ENCODE measurements at places on chromosomes 4 and X. TPM values are rescaled to one million over a fixed set of nuclear protein-coding genes. Genes with fewer than 3 reads are reported as not detected.

DNA sequence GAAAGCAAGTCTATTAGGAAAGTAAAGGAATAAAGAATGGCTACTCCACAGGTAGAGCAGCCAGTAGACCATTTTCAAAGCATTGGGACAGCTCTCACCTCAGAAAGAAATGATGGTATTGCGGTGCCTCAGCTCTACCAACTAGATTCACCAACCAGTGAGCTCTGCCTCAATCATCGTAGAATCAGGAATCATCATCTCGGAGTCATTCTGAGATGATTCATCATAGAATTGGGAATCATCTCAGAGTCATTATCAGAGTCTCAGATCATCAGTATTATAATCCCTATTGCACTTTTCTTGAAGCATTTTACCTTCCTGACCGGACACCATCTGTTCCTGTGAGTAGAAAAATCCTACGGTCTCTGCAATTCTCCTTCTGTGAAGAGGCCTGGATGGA is 17.5 kb upstream of the SAT1 start:
- DNase-seq, result no peak

DNA sequence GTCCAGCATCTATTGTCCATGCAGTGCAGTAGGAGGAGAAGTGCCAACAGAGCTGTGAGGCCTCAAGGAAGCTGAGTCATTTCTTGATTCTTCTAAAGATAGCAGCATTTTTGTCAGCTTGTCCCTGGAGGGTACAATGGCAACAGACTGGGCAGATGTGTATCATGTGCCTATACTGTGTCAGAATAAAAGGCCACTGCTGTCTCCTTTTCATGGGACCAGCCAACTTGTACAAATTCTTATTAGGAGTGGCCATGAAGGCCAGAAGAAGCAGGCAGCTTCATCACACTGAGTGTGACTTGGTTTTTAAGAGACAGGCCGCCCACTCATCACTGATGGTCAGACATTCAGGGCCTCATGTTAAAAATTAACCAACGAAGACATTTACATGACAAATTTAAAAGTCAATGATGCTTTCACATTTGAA is 185.0 kb upstream of the FAM241A start:
- DNase-seq, result no peak

DNA sequence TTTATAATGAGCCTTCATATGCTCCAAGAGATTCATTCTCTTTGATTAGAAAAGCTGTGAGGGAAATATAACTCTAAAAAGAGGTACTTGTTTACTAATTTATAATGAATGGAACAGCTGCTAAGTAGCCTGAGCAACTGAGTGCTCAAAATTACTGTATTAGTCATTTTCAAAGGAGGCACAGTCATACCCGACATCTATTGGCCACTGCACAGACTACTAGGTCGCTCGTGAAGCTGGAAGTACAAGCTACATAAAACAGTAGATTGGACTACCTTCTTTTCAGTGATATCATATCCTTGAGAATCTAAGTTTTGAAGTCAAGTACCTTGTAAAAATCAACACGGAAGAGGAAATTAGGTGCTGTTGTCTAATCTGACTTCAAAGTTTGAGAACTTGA is 52.0 kb upstream of the GLRB start:
- no peak for DNase-seq

- no peak for DNase-seq
Observed at GRCh38 chrX:95629737-95630136, 1054.9 kb upstream of the DIAPH2 start.

- no peak for DNase-seq
Observed at GRCh38 chrX:84469226-84469625, 33.0 kb downstream of the HDX start.

GRCh38 chrX:67587946-67588624 is 44.3 kb downstream of the AR start:
- DNase-seq, result no peak

DNA sequence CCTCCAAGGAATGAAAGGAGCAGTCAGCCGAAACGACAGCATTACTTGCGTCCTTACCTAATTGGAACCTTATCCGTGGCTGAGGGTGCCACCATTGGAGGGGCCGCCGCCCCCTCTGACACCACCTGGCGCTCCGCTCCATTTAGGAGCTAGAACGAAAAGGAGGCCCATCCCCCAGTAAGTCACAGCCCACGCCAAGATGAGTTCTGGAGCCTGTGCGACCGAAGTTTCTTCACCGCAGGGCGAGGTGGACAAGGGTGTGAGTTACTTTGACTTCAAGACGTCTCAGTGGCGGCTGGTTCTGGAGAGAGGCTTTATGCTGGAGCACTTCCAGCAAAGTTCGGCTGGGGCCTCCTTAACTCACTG is 729 bp upstream of the IRF2 start:
- DNase-seq, result peak; percentile 60

DNA sequence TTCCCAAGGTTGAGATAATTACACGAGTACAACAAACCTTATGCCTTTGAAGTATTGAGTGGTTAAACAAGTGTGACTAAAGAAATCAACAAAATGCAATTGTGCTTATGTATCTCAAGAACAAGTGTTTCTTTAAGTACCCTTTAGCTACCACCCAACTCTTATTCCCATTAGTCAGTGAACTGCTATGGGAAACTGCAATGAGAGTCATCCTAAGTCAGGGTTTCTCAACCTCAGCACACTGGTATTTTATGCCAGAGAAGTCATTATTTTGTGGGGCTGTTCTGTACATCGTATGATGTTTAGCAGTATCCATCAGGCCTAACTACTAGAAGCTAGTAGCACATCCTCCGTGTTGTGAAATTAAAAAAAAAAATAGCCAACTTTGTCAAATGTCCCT is 549.1 kb upstream of the BOD1L1 start:
- no peak for DNase-seq

DNA sequence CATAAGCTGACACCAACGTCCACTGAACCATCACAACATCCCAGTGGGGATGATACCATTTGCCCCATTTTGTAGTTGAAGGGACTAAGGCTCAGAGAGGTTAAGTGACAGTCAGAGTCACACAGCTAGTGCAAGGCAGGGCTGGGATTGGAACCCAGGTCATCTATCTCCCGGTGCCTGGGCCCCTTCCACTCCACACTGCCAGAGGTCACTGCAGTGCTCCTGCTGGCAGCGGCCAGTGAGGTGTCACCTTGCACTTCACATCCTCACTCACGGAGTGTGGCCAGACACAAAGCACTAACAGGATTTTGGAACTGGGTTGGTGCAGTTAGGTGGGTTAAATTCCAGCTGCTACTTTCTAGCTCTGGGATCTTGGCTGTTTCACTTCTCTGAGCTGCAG is 118.7 kb downstream of the ENPP6 start:
- no peak for DNase-seq

DNA sequence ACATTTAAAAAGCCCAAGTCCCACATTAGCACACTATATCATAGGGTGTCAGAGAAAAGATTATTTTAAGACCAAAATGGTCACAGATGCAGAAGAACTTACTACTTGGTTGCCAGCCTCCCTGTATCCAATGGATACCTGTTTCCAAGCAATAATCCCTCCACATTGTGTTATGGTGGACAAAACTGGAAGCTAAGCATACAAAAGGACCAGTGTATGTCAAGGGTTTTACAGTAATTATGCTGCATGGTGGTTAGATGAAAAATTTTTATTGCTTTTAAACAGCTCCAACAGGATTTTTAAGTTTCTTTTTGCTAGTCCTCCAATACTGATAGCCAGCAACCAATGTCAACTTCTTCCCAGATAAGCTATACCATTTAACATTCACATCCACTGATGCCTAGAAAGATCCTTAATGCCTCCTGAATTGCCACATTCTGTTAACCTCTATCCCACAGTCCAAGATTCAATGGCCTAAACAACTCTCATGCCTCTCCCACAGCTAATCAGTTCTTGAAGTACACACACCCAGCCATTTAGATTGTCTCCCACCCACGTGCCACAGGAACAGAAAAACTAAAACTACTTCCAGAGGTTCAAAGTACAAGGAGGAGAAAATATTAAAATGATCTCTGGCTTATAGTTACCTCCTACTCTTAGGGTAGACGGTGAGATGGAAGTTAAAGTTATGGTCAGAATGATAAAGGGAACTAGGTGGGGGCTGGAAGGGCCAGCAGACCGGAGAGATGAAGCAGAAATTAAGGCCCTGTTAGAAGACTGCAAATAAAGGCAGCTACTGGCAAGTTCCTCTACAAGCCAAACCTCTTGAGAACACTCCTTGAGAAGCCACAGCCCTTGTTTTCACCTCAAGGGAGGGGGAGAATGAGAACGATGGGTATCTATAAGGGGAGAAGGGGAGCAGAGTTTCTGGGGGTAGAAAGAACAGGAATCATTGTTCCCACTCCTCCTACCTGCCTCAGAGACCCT is 5.5 kb downstream of the MED14 start:
- no peak for DNase-seq

GRCh38 chr4:24537025-24537424 is 47.3 kb downstream of the DHX15 start:
- no peak for DNase-seq

DNA sequence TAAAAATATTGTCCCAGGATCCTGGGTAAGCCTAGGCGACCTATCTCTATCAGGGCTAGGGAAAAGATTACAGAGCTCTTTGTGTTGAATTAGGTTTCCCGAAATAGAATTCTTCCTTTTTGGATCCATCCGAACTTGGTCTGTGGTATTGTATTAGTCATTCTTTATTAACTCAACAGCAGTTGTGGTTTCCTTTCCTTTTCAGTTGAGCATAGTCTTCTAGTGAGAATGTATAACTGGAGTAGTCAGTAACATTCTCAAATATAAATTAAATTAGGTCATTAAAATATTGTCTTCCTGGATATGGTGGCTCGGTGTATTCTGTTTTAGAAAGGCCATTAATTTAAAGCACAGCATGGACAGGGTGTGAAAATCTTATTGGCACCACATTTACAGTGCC is 520.4 kb downstream of the NLGN4X start:
- no peak for DNase-seq

DNA sequence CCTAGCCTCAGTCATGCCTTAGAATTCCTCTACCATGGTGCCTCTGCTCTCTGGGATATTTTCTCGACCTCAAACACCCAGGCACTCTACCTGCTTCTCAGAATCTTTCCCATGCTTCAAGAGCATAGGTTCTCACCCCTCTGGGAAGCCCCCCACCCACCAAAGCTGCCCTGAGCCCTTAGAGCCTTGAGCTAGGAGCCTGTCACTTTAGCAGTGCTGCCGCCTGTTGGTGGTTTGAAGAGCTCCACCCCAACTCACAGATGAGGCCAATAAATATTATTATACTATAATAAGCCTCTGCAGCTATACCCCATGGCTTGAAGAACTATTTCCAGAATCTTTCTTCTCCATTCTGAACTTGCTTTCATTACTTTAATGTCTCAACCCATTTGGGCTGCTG is 109.7 kb downstream of the RTL5 start:
- no peak for DNase-seq

DNA sequence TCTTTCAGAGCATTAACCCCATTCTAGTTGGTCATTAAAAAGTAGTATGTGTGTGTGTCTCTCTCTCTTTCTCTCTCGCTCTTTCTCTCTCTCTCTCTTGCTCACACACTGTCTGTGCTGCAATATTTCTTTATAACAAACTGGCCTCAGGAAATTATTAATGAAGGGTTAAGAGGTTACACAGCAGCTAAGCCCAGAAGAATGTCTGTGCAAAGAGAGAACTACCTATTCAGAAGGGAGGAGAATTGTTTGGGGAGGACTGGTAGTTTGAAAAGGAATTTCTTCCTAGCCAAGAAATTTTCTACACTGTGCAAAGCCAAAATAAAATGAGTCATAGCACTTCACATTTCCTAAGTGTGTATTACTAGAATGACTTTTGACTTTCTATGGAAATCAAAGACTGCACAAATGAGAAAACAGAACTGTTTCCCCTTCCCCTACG is 22.2 kb downstream of the PDGFC start:
- no peak for DNase-seq

DNA sequence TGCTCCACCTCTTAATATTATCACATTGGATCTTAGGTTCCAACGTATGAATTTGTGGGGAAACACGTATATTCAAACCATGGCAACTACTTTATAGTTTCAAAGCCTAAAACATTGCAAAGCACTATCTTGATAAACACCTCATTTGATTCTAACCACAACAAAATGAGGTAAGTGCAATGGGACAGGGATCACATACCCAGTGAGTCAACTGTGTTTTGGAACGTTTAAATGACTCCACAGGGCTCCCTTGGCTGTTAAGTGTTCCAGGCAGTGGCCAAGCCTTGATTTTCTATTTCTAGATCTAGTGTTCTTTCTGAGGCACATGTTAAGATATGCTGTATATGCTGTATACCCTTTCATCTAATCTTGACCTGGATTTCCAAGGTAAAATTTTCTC is 54.5 kb upstream of the C1QTNF7 start:
- DNase-seq, result no peak

The OGT gene
- 345 TPM for total RNA-seq
